ENCODE measurements at places on chromosomes 5 and 9.

DNA sequence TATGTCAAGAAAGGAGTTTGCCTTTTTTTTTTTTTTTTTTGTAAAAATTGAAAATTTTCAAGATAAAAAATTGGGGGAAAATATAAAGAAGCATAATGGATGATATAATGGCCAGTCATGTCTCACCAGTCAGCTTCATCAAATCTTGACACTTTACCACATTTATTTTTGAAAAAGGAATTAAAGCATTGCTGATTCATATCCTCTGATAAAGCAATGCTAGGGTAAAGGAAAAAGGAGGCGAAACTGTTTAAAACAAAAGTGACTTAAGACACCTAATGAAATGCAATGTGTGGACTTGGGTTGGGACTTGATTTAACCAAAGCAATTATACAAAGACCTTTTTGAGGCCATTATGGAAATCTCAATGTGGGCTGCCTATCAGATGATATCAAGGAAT lies 208.5 kb downstream of the ARHGAP26 start:
- DNase-seq = no peak

DNA sequence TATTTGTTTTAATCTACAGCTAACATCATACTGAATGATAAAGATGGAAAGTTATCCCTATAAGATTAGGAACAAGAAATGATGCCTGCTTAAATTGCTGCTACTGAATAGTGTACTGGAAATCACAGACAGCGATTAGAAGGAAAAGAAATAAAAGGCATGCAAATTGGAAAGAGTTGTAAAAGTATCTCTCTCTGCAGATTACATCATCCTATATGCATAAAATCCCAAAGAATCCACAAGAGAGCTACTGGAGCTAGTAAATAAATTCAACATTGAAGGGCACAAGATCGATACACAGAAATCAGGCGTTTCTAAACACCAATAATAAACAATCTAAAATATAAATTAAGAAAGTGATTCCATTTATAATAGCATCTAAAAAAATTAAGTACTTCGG lies 75.3 kb upstream of the SIMC1 start:
- DNase-seq = no peak

DNA sequence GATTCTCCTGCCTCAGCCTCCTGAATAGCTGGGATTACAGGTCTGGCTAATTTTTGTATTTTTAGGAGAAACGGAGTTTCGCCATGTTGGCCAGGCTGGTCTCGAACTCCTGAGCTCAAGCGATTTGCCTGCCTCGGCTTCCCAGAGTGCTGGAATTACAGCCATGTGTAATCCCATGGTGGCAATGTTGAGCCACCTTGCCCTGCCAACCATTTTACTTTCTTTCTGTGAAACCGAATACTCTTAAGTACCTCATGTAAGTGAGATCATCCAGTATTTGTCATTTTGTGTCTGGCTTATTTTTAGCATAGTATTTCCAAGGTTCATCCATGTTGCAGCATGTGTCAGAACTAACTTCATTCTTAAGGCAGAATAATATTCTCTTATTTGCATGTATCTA lies 8.2 kb downstream of the PRRC2B start:
- DNase-seq = no peak

DNA sequence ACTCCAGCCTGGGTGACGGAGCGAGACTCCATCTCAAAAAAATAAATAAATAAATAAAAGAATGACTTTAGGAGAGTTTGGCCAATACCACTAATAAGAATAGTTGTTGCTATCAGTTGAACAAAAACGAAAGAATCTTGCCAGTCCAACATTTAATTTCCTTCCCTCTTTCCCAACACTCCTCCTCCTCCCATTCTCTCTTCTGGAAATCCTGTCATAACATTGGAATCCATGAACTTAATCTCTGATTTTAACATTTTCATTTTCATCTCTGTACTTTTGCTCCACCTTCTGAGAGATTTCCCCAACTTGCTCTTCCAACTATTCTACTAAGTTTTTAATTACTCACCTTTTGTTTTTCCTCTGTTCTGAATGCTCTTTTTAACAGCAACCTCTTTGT lies 42.8 kb upstream of the CDK20 start:
- DNase-seq = no peak

DNA sequence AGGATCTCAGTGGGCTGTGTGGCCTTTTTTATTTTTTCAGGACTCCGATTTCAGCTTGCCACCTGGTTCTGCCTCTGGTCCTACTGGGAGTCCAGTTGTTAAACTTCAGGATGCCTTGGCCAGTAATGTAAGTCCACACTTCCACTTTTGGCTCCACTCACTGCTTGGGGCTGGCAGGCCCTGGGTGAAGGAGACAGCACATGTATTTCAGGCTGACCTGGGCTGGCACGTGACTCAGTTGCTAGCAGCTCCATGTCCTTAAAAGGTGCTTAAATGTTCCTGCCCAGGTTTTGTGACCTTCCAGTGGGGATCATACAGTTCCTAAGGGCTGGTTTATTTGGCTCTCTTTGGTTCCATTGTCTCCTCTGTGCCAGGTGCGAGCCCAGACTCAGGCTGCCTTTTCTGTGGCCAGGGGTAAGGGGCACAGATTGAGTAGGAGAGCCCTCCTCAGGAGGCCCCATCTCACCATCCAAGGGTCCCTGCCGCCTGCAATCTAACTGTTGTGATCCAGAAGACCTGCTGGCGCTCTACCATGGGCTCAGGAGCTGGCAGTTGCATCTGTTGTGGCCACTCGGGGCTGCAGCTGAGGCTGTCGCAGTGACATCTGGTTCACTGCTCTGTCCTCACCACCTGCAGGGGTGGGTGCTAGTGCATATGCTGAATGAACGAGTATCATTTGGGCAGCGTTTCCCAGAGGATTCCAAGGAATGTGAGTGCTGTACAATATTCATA lies 19.2 kb upstream of the POMT1 start:
- DNase-seq = no peak

GRCh38 chr5:39513236-39513635 lies 88.5 kb upstream of the DAB2 start:
- no peak for DNase-seq

GRCh38 chr5:173582216-173583111 lies 34.0 kb downstream of the BOD1 start:
- no peak for DNase-seq

- DNase-seq = no peak
These were observed 30.7 kb upstream of the SAP30L start for GRCh38 chr5:154415114-154415513.

GRCh38 chr9:115328228-115328627 lies 210.3 kb upstream of the TNC start:
- DNase-seq = no peak

GRCh38 chr5:198516-199196 lies 7.4 kb downstream of the LRRC14B start:
- no peak for DNase-seq

- no peak for DNase-seq
These were observed 32.1 kb downstream of the CEMIP2 start for GRCh38 chr9:71736236-71736635.

GRCh38 chr5:171392585-171393159 lies 5.0 kb downstream of the NPM1 start:
- no peak for DNase-seq

- no peak for DNase-seq
These were observed 9.3 kb upstream of the NRARP start for GRCh38 chr9:137311171-137311985.

GRCh38 chr5:88689668-88690408 lies 193.1 kb downstream of the MEF2C start:
- DNase-seq = no peak

GRCh38 chr5:20476016-20476415 lies 488.0 kb upstream of the CDH18 start:
- DNase-seq = no peak

- DNase-seq = no peak
These were observed 99.3 kb downstream of the PDZD2 start for GRCh38 chr5:31738199-31738598.

DNA sequence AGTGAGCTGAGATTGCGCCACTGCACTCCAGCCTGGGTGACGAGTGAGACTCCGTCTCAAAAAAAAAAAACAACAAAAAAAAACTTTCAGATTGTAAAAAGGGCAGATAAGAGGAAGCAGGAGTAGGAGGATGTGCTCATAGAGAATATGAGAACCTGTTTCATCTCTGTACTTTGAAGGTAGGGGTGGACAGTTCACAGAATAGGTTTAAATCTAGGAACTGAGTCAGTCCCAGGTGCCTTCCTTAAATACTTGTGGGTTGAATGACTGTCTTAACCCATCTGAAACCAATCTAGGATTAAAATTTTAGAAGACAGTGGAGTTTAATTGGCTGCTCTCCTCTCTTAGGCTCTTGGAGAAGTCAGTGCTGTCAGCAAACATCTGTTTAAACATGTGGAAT lies 12.4 kb downstream of the POLK start:
- DNase-seq = peak; percentile 42

GRCh38 chr5:170444181-170444580 lies 55.0 kb upstream of the KCNMB1 start:
- DNase-seq = no peak

DNA sequence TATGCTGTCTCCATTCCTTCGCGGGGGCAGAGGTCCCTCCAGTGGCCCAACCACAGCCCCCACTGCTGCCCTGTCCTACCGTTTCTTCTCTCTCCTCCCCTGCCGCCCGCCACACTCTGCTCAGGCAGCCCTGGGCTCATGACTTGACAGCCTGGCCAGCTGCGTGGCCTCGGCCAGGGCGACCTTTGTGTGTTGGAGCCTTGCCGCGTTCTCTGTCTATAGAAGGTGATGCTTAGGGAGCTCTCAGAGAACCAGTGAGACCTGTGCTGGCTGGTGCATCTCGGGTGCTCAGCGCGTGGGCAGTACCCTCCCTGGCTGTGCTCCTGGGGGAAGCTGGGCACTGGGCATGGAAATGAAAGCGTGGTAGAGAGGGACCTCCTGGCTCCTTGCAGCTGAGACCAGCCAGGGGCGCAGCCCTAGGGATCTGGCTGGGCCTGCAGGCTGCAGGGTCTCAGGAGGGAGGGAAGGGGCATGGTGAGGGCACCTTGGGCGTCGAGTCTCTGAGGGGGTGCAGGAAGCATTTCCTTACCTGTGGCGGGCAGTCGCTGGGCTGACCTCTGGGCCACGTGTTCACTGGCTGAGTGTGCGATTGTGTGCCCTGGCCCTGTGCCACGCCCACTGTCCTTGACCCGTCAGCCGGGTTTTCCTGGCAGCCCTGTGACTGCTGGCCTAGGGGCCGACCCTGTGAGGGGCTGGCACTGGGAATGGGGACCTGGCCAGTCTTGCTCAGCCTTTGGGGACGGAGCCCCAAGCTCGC lies 50.3 kb downstream of the RXRA start:
- DNase-seq = no peak

- no peak for DNase-seq
These were observed 372.7 kb upstream of the PTGER4 start for GRCh38 chr5:40306869-40307487.

DNA sequence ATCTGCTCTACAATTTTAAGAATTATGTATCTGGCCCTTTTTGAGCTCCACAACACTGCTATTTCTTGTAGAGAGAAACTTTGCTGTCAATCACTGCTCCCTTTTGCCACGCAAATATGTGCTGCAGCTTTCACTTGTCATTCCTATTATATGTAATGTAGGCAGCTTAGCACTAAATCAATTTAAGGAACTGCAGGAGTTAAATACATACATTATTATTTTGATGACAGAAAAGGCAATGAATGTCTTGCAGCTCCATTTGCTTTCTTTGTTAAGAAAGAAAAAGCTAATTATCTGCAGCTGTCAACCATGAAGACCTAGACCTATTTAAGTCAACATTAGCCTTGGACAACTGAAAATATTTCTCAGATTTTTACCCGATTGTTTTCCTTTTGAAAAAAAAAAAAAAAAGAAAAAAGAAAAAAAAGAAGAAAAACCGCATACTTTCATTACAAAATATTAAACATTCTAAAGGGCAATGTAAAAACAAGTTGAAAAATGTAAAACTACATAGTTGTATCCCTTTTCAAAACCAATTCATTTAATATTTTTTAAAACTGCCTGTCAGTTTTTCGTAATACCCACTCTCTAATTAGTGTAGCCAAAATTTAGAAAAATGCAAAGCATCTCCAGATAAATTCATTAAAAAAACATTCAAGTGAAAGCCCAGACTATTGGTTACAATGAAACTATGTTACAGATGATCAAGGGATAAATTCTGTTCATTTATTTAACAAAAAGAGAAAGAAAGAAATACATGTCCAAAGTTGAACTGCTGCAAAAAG lies 57.2 kb downstream of the RFX3 start:
- no peak for DNase-seq

DNA sequence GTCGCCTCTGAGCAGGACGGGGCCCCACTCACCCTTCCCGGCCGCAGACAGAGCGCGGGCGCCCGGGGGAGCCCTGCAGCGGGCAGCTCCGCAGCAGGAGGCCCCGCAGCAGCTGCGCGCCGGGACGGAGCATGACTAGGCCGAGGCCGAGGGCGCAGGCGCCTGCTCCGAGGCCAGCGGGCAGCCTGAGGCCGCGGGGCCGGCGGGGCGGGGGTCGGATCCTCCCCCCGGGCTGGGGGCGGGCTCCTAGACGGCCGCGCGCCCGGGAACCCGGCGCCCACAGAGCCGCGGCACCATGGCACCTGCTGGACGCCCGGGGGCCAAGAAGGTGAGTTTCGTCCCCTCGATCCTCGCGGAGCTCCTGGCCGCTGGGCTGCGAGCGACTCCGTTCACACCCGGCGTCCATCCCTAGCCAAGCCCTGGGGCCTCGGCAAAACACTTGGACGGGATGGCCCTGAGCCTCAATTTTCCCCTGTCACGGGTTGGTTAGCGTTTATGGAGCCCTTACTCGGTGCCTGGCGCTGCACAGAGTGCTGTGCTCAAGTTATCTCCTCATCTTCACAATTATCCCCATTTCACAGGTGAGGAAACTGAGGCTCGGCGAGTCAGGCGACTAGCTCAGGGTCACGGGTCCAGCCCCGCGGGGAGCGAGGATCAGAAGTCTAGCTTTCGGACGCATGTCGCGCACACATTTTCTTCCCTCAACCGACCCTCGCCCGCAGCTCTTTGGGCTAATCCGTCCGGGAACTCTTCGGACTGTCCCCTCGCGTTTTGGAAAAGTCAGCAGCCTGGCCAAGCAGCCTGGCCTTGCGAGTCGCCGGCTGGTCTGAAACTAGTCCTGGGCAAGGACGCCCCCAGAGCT lies at the start of the genes BHMT2 and DMGDH:
BHMT2 (plus strand) TSS at position 280 of the 862 bp plus-strand sequence; CDS start at position 296, 16 bp downstream.
DMGDH (minus strand) TSS at position 187 of the 862 bp plus-strand sequence; CDS start at position 133, 54 bp downstream.
- DNase-seq = no peak

DNA sequence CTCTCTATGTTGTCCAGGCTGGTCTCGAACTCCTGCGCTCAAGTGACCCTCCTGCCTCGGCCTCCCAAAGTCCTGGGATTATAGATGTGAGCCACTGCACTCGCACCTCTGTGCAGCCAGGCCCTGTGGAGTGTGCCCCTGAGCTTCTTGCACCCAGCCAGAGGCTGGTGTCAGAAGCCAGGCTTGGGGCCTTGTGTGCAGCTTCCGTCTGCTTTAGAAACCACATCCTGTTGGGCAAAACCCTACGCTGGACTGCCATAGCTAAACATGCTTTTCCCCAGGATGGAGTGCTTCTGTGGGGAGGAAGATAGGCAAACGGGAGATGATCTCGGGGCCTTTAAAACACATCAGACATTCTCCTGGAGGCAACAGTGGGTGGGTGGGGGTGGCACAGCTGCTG lies 40.1 kb downstream of the PRRT1B start:
- DNase-seq = no peak

DNA sequence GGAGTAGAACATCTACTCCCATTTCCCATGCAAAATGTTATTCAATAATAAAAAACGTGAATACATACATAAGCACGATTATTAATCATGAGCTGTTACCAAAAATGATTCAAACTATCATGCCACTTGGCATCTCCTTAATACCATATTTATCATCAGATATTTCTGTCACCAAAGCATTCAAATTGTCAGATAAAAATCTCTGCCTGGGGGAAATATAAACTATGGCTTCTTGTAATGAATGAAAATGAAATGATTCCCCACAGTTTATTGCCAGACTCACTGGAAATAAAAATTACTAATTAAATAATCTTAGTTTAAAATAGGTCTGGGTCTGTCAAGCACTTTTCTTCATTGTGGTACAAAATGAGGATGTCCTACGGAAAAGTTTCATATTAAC lies 265.4 kb downstream of the EDIL3 start:
- DNase-seq = no peak
